SK-N-DZ (cell line): ENCODE measurements at places on chromosomes 4 and X.

DNA sequence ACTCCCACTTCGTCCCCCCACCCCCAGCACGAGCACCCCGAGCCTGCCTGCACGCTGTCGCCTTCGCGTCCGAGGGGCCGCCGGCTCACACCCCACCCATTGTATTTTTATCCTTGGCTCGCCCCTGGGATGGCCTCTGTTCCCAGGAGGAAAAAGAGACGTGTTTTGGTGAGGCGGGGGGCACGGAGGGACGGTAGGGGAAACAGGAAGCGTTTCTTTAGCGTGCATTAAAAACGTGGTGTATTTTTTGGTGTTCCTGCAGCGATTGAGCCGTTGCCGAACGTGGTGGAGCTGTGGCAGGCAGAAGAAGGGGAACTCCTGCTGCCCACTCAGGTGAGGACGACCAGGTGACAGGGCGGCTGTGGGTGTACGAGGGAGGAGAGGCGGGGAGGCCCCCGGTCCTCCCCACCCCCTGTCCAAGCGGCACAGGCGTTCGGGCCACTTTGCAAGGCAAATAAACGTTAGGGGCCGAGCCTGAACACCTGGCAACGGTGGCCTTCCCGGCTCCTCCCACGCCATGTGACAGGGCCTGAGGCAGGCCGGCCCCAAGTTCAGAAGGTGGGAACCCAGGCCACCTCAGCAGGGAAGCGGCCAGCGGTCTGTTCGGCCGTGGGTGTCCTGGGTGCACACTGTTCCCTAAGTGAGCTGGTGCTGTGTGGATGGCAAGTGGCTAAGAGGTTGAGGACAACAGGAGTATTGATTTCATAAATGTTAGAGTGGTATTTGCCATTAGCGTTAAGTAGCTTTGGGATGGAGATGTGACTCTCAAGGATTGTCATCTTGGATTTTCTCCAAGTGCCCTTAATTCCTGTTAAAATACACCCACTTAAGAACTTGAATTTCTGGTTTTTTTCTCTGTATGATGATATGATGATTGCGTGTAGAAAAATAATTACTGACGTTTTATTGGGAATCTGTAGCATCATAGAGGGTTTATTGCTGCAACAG is 1.1 kb downstream of the TMEM131L start:
- DNase-seq, result peak; percentile 21

DNA sequence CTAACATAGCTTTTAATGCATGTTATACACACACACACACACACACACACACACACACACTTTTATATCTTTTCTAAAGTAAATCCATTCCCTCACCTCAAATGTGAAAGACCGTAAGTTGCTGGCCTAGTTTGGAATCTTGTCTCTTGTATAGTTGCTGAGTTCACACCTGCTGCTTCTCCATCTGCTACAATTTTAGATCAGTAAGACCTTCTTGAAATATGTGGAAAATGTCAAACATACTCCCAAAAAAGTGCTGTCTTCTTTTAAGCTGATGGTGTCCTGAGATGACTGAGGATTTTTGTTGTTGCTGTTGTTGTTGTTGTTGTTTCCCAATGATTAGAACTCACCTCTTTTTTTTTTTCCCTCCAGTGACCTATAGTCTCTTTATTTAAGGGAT is 121.3 kb downstream of the SNCA start:
- DNase-seq, result no peak

DNA sequence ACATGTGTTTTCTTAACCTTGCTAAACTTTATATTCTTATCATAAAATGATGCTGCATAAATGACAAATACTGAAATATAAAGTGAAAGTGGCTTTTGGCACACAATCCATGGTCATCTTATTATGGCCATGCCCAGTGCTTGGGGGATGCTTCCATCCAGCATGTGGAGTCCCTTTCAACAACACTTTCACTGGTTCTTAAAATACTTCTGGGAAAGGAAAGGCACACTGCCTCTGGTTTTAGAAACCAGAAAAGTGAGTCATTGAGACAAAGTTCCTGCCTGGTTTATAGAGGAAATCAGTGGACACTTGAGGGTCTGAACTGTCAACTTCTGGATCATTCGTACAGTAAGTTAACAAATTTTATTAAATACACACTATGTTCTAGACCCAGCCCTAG is 248.0 kb upstream of the ADAMTS3 start:
- DNase-seq, result no peak

DNA sequence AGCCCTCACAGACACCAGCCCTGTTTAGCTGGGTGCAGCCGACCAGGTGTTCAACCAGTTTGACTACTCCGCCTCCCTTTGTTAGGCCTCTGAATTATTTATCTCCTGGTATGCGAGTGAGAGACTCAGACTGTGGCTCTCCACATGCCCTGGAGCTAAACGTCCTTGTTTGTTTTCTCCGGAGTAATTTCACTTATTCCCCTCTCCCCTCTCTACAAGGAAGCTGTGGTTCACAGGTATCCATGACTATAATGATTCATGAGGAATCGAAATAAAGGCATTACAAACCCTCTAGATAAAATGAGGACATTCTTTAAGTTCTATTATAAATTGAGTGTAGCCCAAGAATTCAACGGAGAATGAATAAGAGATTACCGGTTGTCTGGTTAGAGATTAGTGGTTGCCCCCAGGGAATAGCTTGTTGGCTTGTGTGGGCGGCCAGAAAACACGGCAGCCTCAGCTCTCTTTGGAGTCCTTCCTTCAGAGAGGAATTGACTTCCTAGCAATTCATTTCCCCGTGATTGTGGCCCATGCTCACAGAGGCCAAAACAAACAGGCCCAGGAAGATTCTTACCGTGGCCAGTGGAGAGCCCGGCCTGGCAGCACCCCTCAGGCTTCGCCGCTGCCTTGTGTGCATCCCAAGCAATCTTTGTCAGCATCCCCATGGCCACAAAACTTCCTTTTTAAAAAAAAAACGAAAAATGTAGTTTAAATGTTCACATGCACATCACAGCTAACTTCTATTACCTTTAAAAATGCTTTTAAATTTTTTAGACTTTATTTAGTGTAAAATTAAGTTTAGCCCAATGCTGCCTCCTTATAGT is 60.2 kb upstream of the CBR4 start:
- peak; percentile 38 for DNase-seq

GRCh38 chr4:71429106-71429505 is 90.3 kb downstream of the SLC4A4 start:
- no peak for DNase-seq

DNA sequence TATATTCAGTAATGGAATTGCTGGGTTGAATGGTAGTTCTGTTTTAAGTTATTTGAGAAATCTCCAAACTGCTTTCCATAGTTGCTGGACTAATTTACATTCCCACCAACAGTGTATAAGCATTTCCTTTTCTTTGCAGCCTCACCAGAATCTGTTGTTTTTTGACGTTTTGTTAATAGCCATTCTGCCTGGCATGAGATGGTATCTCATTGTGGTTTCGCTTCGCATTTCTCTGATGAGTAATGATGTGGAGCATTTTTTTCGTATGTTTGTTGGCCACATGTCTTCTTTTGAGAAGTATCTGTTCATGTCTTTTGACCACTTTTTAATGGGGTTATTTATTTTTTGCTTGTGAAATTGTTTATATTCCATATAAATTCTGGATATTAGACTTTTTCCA is 13.6 kb upstream of the MAGED4B start:
- DNase-seq, result no peak

DNA sequence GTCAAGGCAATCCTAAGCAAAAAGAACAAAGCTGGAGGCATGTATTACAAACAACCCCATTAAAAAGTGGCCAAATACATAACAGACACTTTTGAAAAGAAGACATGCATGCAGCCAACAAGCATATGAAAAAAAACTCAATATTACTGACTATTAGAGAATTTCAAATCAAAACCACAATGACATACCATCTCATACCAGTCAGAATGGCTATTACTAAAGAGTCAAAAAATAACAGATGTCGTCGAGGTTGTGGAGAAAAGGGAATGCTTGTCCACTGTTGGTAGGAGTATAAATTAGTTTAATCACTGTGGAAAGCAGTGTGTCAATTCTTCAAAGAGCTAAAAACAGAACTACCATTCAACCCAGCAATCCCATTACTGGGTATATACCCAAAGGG is 604.6 kb upstream of the GRIA3 start:
- no peak for DNase-seq

- DNase-seq, result no peak
Observed at GRCh38 chrX:41167888-41168287, 82.6 kb downstream of the USP9X start.

GRCh38 chrX:136646602-136647239 is 1.2 kb upstream of the CD40LG start:
- no peak for DNase-seq

DNA sequence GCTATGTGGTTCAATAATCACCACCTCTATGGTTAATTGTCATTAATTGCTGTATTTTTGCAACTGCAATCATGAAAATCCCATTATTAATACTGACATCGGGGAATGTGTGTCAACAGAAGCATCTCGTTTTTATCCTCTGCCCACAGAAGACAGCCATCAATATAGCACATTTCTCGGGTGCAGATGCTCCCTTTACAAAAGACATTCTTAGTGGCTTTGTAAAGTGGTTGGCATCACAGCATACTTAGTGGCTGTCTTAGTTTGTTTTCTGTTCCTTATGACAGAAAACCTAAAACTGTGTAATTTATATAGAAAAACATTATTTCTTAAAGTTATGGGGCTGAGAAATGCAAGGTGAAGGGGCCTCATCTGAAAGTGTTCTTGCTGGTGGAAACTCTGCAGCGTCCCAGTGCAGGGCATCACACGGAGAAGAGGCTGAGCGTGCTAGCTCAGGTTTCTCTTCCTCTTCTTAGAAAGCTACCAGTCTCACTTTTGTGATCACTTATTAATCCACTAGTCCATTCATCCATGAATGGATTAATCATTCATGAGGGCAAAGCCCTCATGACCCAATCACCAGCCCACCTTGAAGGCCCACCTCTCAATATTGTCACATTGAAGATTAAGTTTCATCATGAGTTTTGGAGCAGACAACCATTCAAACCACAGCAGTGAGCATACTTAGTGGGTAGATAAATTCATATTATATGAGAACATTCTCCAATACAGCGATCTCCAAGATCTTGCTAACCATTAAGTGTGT is 1067.7 kb upstream of the PABPC4L start:
- DNase-seq, result no peak
